ENCODE measurements at places on chromosomes 2 and 18. TPM values are rescaled to one million over a fixed set of nuclear protein-coding genes. Genes with fewer than 3 reads are reported as not detected.

SIX3 gene
- total RNA-seq: not detected

GRCh38 chr2:237165405-237166276, 80.0 kb downstream of the COPS8 start:
- no peak for DNase-seq

- no peak for DNase-seq
Measured at GRCh38 chr2:34031097-34031496, 432.0 kb upstream of the FAM98A start.

DNA sequence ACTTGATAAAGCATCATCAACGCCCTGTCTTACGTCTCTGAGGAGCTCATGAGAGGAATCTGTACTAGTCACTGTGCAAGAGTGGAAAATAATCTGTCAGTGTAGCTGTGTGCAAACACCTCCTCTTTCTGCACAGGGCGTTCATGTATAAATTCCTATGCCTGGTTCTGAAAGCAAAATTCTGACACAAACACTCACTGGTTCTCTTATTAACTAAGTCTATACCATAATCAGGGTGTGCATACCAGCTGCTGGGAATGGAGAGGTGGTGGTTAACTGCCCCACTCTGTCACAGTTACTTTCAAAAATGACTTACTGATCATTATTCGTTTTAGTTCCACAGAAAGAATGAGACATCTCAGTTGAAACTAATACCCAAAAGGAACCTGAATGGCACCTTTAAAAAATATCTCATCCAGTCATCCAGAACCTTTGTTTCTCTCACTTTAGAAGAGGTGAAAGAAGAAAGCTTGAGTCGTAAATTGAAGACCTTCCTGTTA, 35.7 kb downstream of the STK39 start:
- no peak for DNase-seq

GPATCH11 gene
- 10.5 TPM for total RNA-seq

C2orf78 gene
- not detected for total RNA-seq

CLEC4F gene
- total RNA-seq: not detected

- no peak for DNase-seq
Measured at GRCh38 chr2:229640636-229641035, 73.7 kb downstream of the DNER start.

FLACC1 gene
- total RNA-seq: 1.3 TPM

SYT4 gene
- 6.2 TPM for total RNA-seq

GRCh38 chr2:28433935-28434599, 41.4 kb downstream of the FOSL2 start:
- no peak for DNase-seq

ATAD2B gene
- 75.6 TPM for total RNA-seq

DNA sequence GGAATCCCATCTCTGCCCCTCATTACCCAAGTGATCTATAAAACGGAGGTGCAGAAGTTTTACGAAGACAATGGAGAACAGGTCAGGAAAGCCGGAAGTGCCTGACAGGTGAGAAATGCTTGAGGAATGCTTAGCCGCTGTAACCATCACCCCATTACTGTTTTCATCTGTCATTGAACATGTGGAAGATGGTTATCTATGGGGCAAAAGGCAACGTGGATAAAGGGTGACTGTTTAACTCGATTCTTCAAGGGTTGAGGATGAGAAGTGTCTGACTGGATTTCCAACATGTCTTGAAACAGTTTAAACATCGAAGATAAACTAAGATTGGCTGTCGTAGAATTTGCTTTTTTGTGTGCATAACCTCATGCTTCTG, 17.3 kb downstream of the HK2 start:
- no peak for DNase-seq

DNA sequence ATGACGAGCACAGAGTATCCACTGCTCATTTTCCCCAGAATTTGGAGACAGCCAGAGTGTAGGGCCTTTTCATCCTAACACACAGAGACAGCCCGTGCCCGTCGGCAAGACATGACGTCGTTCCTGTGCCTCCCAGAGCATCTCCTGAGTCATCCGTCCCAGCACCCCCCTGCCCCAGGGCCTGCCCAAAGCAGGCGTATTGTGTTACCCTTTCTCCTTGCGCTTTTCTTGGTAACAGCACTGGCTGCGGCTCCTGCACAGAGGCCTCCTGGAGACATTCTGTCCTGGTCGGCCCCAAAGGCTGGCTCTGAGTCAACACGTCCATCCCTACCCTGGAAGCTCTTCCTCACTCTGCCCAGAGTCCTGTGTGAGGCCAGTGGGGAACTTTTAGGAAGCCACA, 217.1 kb downstream of the KLHL29 start:
- DNase-seq: no peak
